ENCODE measurements at places on chromosomes 5 and 9.
A peak's percentile ranks its signal among the peaks of the same experiment; 100 is the strongest.

DNA sequence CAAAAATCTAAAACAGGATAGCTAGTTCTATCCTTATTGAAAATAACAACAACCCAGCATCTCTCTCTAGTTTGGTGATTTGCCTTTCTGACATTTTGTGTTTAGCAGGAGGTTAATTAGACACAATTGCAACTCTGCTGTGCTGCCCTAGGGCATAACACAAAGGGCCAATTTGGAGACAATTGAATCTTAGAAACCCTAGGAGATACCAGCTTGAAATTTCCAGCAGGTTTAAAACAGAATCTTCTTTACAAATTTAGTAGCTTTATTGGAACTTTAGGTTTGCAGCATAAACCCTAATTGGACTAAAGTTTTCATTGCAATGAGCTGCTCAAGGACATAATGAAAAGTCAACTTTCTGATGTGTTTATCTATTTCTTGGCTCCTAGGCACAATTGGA is 166.7 kb upstream of the FER start:
- DNase-seq, result no peak

GRCh38 chr9:115952430-115953292 is 200.9 kb upstream of the PAPPA start:
- DNase-seq, result peak; percentile 92

GRCh38 chr5:151092762-151093161 is 11.9 kb upstream of the TNIP1 start:
- DNase-seq, result peak; percentile 91

- no peak for DNase-seq
These were observed 5.3 kb downstream of the NR2F1-AS1 start for GRCh38 chr5:93575461-93576414.
